D721Med (cell line): ENCODE measurements at places on chromosomes 12 and 14.

DNA sequence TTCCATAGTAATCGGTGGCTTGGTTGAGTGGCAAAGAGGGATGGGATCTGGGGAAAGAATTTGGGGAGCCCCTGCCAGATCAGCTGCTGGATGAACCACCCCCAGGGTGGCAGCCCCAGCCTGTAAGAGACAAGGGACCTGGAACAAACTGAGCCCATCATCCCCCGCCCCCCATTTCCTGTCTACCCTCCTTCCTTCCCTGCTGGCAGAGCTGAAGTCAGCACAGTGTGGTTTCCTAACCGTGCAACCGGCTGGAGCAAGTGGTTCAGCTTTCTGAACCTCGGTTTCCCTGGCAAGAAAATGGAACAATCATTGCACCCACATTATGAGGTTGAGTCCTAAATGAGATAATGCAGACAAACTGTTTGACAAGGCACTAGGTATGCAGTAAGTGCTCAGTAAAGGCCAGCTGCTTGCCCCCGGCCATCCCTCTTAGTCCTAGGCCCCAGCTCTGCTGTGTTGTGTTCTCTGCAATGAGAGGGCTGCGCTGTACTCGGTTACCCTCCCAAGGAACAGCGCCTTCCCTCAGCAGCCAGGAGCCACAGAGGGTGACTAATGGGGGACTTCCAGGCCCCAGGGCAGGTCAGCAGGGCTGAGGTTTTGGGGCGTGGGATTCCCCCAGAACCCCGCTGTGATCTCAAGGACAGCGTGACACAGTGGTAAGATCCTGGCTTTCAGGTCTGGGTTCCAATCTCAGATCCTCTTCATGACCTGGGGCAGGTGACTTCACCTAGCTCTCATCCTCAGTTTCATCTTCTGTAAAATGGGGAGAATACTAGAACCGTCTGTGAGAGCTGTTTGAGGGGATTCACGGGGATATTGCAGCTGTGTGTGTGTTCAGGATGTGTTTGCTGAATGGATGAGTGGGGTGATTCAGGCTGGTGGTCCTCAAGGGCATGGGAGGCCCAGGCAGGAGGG lies 16.5 kb downstream of the SELPLG start:
- DNase-seq = no peak

DNA sequence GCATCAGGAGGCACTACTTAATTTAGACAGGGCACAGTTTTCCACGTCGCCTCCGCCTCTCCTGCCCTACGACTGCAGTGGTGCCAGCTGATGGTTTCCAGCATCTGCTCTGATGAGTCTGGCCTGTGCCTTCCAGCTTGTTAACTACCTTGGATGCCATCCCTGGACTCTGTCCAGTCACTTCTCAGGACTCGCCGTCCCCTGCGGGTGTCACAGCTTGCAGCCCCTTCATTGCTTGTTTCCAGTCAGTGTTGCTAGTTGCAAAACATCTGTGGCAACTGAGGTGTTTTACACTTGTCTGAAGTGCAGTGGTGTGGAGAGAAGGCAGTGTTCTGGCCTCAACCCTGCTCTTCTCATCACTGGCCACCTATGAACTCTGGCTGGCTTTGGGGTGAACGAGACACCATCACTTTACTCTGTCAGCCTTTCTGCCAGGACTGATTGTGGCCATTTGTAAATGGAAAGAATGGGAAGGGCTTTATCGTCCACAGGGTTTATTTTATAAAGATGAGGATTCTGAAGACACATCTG lies 8.3 kb downstream of the ADGRD1 start:
- no peak for DNase-seq

GRCh38 chr14:43165651-43166050 lies 1341.4 kb downstream of the FSCB start:
- DNase-seq = no peak

DNA sequence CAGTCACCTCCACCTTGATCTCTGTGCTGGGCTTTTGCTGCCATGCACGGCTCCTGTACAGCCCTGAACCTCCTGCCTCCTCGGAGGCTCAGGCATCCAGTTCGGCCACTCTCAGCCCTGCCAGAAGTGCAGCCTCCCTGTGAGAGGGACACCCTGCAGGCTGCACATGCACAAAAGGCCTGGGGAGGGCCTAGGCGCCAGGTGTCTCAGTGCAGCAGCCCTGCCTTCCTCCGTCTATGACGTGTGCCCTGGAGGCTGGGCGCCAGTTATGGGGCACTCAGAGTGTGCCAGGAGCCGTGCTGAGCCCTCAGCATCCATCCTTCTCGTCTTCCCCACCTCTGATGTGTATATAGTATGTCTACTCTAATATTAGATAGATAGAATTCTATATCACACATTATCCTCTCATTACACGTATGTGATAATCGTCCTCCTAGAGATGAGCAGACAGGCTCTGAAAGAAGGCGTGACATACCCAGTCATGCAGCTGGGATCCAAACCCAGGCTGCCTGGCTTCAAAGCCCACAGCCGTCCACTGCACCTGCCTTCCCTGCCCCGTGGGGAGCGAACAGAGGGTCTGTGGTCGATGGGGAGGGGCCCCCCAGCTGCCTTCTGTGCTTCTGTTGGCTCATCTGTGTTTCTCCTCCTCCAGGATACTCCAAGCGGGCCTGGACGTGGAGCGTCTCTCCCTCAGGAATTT lies 101.1 kb downstream of the B4GALNT3 start:
- no peak for DNase-seq

DNA sequence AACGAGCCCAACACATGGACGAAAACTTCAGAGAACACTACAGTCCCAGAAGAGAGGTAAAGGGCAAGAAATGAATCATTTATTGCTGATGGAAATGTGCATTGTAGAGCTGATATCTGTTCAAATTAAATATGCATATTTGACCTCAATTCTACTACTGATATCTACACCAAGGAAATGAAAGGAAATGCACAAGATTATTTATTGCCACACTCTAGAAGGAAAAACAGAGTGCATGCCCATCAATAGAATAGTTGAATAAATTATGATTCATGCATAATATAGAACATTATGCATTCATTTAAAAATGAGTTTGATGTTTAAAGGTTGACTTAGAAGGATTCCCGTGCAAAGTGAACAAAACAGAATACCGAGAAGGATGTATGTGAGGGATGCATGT lies 15.6 kb upstream of the NUP107 start:
- no peak for DNase-seq
